ENCODE measurements at places on chromosomes 2 and 18.

DNA sequence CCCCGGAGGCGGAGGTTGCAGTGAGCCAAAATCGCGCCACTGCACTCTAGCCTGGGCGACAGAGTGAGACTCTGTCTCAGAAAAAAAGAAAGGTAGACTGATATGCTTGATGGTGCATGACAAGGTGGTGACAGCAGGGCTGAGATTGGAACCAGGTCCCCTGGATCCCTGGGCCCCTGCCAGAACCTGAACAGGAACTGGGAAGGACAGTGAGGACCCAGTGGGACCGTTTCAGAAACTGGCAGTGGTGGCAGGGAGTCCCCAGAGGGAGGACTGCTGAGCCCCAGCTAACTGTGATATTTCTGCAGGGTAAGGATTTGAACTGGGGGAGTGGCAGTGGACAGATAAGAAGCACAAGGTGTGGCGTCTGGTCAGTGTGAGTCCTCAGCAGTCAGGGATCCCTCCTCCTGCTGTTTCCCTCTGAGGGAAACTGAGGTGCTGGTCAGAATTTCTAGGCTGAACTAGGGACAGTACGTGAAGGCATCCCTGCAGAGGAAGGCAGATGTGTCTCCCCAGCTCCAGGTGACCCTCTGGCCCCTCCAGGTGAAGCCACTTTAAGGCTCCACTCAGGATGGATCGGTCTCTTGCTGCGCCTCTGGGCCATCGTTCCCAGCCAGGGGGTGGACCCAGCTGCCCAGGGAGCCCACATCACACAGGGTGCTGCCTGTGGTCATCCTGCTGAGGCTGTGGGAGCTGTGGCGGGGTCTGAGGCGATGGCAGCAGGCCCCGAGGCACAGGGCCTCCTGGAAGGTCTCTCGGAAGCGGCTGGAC lies 5.6 kb downstream of the NMUR1 start:
- no peak for DNase-seq

- no peak for DNase-seq
These were observed 250.8 kb upstream of the TCF4 start for GRCh38 chr18:55838841-55839240.

- no peak for DNase-seq
These were observed 41.6 kb upstream of the TFCP2L1 start for GRCh38 chr2:121326628-121327027.

GRCh38 chr18:48304906-48305693 lies 104.1 kb downstream of the ZBTB7C start:
- DNase-seq = no peak

GRCh38 chr2:176138923-176139660 lies 9.6 kb downstream of the HOXD8 start:
- no peak for DNase-seq

GRCh38 chr2:186426153-186427016 lies 59.7 kb upstream of the ZC3H15 start:
- DNase-seq = no peak

DNA sequence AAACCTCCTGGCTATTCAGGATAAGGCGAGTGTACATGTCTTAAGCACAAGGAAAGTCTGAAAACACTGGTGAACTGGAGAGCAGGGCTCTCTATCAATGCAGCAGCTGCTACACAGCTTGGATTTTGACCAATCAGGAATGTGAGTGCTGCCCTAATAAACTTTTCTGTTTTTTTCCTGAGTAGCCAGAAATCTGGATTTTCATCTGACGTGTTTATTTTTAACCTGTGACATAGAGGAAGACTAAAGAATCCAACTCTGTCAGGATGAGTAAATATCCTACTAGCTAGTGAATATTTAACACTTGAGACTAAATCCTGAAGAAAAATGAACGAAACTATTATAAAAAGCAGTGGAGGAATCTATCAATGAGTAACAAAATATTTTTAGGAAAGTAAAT lies 1638.9 kb downstream of the LRP1B start:
- no peak for DNase-seq

- DNase-seq = no peak
These were observed 27.2 kb downstream of the ACAA2 start for GRCh38 chr18:49786019-49786720.

GRCh38 chr2:33555681-33556080 lies 43.4 kb downstream of the FAM98A start:
- DNase-seq = no peak

DNA sequence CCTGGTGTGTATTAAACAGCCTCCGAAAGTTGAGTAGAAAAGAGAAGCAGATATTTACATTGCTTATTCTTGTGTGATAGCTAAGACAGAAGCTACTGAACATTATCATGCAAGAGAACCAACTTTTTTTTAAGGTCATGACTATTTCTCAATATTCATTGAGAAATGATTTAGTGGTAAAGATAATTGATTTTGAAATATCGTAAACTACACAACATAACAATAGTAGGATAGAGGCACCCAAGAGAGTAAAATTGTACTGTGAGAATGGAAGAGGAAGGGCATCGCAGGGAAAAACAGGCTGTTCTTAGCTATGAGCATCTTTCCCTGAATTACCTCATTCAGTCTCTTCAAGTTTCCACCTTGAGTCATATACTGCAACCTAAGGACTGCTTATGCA lies 25.2 kb downstream of the HRH4 start:
- DNase-seq = no peak

GRCh38 chr2:48120759-48121242 lies 214.5 kb upstream of the FBXO11 start:
- DNase-seq = no peak

- DNase-seq = no peak
These were observed 38.0 kb downstream of the SLC4A1AP start for GRCh38 chr2:27701676-27702075.

GRCh38 chr2:38178556-38179419 lies 102.8 kb upstream of the CYP1B1 start:
- DNase-seq = no peak

DNA sequence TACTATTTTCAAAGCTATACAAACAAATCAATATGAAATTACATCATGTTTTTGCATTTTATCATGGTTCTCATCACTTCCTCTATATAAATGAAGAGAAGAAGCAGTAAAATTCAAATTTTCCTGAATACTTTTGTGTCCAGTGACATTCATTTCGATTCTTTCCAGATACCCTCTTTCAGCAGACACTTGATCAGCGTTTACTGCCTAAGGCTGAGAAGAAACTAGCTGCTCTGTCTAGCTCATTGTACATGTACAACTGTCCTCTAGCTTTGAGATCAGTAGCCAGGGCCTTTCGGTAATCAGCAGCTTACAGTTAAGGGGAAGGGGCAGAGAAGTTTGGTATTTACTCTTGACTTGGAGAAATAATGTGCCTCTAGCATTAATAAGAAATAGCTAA lies 4.8 kb downstream of the VRK2 start:
- no peak for DNase-seq

GRCh38 chr2:142142595-142142994 lies 11.8 kb upstream of the LRP1B start:
- no peak for DNase-seq

Data from cortex of kidney (tissue), 1 donor.